ENCODE measurements at places on chromosomes 5 and 9.

GRCh38 chr5:179668391-179668790, 12.4 kb downstream of the CBY3 start:
- DNase-seq = peak; percentile 60

GRCh38 chr9:100084128-100084453, 14.7 kb downstream of the ERP44 start:
- DNase-seq = no peak

GRCh38 chr5:115810761-115811160, 5.7 kb downstream of the CDO1 start:
- no peak for DNase-seq

DNA sequence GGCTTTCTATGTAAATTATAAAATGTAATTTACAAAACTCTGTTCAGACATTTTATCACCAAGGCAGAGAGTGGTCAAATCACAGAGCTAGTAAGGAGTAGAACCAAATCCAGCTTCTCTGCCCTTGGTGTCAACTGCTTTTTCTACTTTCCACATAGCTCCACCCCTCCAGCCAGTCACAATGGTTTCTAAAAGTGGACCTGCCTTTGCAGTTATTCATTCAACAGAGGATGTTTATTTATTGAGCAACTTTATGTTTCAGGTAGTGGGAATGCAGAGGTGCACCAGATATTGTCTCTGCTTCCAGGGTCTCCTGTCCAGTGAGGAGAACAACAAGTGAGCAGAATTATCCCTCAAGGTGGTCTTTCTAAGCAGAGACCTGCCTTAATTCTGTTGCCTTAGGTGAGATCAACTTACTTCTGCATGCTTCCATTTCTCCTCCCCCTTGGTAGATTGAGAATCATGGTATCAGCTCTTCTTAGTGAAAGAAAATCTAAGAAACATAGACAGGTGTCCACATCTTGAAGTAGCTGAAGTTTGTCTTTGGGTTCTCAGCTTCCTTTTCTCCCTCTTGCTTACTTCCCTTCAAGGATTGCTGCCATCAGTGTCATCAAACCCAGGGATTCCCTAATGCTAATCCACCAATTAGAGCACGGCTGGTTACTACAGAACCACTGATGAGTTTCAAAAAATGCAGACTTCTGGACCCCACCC, 17.2 kb upstream of the PDCD1LG2 start:
- no peak for DNase-seq

GRCh38 chr9:121679901-121680635, 28.6 kb downstream of the DAB2IP start:
- no peak for DNase-seq

GRCh38 chr5:132877938-132878337, 4.5 kb downstream of the LEAP2 start:
- peak; percentile 30 for DNase-seq

- peak; percentile 22 for DNase-seq
These were observed 15.7 kb downstream of the NACC2 start for GRCh38 chr9:136079211-136079915.

DNA sequence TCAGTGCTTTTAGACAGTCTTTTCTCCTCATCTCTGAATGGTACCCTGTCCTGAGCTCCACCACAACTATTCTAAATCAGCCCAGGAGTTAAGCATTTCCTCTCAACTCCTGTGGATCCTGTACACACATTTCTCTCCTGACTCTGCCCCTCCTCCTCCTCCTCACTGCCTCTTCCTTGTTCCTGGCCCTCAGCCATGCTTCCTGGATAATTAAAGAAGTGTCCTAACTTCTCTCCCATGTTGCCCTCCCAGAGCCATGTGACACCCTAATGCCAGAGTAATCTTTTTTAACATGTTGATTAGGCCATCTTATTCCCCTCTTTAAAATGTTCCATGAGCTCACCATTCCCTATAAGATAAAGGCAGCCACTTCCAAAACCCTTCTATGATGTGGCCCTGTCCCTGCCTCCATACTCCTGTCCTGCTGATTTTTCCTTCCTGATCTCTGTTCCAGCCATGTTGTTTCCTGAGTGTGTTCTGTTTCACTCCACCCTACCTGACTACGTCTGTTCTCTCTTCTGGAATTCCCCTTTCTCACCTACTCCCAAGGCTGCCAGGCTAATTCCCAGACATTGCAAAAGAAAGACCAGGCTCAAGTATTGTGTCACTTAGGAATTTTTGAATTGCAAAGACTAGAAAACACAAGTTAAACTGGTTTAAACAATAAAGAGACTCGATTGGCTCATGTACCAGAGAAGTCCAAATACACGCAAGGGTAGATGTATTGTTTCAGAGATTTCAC, 295.2 kb downstream of the MAST4 start:
- DNase-seq = no peak

DNA sequence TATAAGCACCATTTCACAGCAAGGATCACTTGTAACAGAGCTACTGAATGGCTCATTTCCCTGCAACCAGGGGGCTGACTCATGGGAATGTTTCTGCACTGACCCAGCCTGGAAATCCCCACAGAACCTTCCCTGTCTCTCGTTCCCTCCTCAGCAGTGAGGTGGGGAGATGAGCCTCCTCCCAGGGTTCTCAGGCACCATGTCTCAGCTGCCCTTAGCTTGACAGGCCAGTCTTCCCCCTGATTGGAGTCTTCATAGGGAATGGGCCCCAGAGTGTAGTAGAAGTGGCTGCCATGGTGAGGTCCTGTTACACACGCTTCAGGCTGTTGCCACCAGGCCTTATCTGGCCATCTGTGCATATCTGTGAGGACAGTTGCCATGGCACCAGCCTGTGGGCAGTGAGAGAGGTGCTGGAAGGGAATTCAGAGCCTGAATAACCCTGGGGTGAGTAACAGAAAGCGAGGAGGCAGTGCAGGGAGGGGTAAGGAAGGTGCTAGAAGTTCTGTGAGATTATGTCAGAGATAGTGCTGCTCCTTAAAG, 324.4 kb downstream of the ENC1 start:
- no peak for DNase-seq

DNA sequence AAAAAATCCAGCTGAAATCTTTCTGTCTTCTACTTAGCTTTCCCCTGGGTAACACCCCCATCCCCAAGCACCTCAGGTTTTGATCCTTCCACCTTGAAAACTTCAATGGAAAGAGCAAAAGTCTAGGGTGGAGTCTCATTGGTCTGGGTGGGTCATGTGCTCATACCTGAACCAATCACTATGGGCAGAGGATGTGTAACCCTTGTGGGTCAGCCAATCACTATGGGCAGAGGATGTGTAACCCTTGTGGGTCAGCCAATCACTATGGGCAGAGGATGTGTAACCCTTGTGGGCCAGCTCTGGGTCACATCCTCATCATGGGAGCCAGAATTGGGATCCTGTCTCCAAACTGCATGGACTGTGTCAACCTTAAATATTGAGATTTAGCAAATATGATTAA, 18.5 kb downstream of the NAIF1 start:
- no peak for DNase-seq

GRCh38 chr5:149365418-149365817, 7.6 kb downstream of the PCYOX1L start:
- DNase-seq = no peak

- DNase-seq = no peak
These were observed 58.3 kb upstream of the ANKRD33B start for GRCh38 chr5:10505517-10506095.

DNA sequence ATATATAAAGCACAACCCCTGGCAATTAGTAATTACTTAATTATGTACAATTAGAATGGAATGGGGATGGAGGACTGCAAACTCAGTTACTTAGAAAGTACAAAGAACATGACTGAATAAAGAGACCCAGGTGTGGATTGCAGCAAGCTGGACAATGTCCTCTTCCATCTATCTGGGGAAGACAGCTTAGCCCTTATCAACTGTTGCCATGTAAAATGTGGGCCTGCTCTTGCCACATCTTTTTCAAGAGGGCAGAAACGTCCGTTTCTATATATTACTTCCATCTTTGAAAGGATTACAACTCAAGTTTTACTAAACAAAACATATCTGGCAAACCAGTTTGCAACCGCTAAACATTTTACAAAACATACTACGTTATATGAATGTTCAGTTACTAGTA, 26.2 kb downstream of the GOLPH3 start:
- DNase-seq = no peak

DNA sequence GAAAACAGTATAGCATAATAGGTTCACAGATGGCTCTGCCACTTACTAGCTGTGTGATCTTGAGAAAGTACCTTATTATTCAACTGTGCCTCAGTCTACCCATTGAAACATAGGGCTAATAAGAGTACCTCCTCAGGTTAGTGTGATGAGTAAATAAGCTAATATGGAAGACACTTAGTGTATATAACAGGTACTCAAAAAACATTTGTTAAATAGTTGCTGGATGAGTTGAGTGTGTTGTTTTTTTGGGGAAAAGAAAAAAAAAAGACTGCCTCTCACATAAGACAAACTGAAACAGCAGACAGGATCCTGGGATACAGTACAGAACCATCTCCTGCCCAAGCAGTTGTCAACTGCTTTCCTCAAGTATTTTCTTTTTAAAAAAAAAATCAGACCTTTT, 5.2 kb downstream of the STOM start:
- DNase-seq = no peak

DNA sequence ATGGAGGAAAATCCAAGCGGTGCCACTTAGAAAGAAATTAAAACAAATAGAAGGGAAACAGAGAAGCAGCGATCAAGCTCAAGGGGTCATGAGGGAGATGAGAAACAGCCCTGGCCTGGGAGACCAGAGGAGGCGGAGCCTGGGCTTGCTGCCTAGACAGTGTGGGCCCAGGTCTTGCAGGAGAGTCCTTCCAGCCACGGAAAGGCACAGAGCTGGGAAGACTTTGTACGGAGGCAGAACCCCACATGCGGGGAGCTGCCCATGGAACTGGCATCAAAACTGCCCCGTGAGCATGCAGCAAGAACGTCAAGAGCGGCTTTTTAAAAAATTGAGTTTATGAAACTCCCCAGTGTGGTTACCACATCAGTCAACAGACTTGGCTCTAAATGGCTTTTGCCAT, 119.4 kb downstream of the IRX1 start:
- DNase-seq = no peak

GRCh38 chr5:83156001-83156400, 78.7 kb downstream of the XRCC4 start:
- DNase-seq = no peak

GRCh38 chr5:135650081-135650480, 71.3 kb upstream of the CXCL14 start:
- no peak for DNase-seq

- DNase-seq = no peak
These were observed at the start of gene PCDHB5 for GRCh38 chr5:141135030-141135717. TSS of gene PCDHB5 (plus strand) at chr5:141135206. CDS start at chr5:141135435, 229 bp downstream.

DNA sequence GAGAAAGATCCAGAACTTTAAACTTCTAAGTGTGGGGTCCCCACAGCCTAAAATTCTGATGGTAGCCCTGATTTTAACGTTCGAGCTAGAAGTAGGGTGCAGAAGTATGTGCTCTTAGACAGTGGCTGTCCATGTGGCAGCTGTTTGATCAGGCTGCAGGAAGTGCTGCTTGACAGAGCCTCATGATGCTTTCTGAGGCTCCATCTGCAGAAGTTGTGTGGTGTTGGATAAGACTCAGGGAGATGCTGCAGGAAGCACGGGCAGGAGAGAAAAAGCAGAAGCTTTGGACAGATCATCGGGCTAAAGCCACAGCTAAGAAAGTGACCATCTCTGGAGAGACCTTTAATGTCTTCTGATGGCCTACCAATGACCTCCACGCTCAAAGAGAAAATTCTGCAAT, 8.1 kb downstream of the MTMR12 start:
- no peak for DNase-seq

DNA sequence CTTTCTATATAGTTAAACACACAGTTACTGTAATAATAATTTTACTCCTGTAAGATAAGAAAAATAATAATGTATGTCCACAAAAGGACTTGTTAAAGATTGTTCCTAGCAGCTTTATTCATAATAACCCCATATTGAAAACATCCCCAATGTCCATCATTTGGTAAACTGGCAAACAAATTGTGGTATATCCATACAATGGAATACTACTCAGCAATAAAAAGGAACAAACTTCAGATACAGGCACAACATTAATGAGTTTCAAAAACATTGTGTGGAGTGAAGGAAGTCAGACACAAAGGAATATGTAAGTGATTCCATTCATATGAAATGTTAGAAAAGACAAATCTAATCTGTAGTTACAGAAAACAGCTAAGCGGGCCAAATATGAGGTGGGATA, 1.9 kb upstream of the MEGF10 start:
- DNase-seq = no peak

- no peak for DNase-seq
These were observed 702.1 kb downstream of the SEMA5A start for GRCh38 chr5:8843771-8844170.

DNA sequence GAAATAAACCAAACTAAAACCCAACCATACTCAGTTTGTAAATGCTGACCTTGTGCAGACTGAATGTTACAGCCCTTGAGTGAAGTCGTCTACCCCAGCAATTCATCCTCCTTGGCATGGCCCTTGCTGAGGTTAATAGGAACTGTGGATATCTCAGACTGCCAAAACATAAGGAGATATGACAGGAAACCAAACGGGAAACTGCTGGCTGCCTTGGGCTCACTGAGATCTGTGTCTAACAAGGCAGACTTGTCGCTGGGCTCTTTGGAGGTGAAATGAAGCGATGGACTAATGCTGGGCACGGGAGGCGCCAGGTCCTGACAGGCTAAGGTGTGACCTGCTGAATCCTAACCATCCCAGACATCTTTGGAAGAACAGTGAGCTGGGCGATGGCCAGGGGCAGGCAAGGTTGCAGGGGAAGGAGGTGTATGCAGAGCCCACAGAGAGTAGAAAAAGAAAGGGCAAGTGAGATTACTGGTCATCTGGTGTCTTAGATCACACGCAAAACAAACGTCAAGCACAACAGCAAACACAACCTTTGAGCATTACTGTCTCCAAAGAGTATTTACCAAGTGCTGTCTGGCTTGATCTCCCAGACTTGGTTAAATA, 44.6 kb upstream of the ALDH1A1 start:
- DNase-seq = no peak

Measured in femur (tissue), 1 donor.